ENCODE measurements at places on chromosomes 2 and 18. TPM values are rescaled to one million over a fixed set of nuclear protein-coding genes. Genes with fewer than 3 reads are reported as not detected.

SCN7A gene
- 1.8 TPM for total RNA-seq

CHRND gene
- total RNA-seq: not detected

EMX1 gene
- total RNA-seq: 0.35 TPM

GKN2 gene
- not detected for total RNA-seq

MDH1B gene
- total RNA-seq: 3.7 TPM

KLHL41 gene
- not detected for total RNA-seq

KCNE4 gene
- total RNA-seq: 0.05 TPM

ACOXL gene
- not detected for total RNA-seq

- DNase-seq: peak; percentile 56
Observed at GRCh38 chr2:46983065-46983801, 67.6 kb upstream of the MCFD2 start.

DNA sequence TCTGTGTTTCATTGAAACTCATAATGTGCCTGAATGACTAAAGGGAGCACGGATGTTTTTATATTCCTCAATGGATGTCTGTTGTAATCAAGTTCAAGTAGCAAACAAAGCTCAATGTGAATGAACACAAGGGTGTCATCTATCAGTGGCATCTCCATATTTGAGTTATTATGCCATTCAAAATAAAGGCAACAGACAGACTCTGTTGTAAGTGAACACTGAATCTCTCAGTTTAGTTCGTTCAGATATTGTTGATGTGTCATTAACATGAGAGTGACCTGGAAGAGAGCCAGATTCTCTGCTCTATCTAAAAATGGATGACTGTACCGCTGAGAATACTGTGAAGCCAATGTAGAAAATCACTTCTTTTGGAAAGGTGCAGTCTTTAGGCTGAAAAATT lies 118.7 kb downstream of the NUP35 start:
- DNase-seq: peak; percentile 15

DNA sequence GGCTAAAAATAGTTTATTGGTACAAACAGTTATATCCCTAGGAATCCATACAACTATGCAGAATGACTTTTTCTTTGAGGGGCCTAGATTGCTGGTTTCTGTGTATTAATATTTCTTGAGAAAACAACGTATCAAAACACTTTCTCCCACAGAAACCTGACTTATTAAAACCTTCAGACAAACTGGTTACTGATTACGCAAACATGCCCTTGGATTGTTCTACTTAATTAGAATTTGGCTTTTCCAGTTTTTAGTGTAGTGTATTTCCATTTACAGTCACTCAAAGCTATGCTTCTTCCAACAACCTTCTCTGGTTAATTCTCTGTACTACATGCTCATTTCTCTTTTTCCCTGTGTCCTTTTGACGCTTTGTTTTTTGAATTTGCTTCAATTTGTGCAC lies 20.0 kb downstream of the VAPA start:
- DNase-seq: peak; percentile 51

DNA sequence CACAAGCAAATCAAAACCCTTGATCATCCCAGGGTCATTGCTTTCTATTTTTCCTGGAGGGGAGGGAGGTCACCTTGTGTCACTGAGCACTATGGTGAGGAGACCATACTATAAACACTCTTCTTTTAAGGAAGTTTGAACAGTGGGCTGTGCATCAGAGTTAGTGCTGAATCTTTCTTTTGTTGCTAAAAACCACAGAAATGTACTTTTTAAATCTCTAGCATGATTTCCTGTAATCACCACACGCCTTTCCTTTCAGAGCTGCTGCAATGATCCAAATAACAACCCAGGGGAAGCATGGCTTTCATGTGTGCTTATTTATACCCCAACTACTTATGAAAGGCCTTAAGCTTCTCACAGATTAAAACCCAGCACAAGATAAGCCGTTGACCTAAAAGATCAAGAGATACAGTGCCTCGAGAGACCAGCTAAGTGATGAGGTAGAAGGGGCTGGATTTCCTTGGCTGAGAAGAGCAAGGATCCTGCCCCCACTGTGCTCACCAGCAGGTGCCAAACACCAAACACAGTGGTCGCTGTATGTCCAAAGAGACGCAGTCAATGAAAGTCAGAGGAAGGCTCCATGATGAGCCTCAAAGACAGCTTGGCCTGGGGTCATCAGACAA lies 34.7 kb downstream of the TRABD2A start:
- peak; percentile 26 for DNase-seq

- no peak for DNase-seq
Observed at GRCh38 chr2:17226941-17227490, 291.2 kb downstream of the RAD51AP2 start.

DNA sequence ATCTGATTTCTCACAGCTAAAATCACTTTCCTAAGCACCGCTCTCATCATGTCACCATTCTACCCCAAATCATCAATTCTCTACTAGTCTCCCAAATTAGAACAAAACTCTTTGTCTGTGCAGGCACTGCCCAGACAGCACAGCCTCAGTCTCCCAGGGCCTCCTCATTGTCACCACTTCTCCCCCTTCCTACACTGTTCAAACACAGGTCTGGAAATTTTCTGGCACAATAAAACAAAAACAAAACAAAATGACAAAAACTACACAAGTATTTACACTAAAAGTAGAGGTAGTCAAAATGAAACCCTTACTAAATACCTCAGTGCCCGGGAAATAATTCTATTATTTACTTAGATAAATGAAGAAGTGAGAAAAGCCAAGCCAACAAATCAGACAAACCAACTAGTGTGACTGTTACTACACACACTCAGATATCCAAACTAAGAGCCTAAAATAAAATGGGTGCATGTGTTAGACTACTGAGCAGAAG lies 156.2 kb upstream of the DNMT3A start:
- no peak for DNase-seq

DNA sequence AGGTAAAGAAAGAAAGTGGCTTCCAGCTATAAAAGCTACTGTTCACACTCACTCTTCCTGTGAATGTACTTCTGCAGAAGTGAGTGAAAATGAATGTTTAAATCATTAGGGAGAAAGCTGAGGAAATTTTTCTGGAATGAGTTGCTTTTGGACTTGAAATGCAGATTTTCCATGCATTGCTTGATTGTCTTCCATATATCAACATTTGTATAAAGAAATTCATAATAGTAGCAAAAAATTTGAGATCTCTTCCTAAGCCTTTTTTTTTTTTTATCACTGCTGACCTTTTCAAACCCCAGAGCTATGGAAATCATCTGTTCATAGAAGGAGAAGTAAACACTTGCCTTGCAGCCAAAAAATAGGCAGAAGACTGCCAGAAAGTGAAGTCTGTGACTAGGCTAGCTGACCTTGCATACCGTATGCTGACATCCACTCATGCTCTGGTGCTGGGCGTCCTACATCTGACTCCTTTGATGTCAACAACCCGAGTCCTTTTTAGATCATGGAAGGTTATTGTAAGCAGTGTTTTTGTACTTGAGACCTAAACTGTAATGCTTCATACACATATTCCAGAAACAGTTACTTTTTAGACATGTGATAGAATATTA lies 154.5 kb upstream of the RASGRP3 start:
- DNase-seq: peak; percentile 39

GRCh38 chr2:18771212-18771611 lies 181.8 kb upstream of the NT5C1B start:
- DNase-seq: no peak

- DNase-seq: no peak
Observed at GRCh38 chr18:23107718-23108117, 27.6 kb upstream of the CABLES1 start.

DNA sequence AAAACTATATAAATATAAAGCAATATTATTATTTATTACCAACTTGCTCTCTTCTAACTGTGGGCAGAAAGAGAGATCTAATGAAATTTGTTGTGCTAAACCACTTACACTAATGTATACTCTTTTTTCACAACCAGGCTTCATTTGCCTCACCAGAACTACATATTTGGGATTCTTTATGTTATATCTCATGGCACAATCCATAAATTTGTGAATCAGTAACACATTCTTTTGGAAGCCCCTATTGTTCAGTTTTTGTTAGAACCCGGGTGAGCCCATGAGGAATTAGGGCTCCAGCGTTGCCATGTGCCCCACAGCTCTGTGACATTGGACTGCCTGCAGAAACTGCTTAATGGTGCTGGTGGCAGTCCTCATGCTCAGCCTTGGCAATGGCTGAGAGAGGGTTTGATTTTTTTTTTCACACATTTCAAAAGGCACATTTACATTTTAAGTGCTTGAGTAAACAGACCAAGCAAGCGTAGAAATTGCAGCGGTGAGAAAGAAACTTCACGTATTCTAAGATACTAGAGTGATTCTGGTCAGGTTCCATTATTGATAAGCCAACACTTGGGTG lies 15.3 kb downstream of the VIT start:
- peak; percentile 33 for DNase-seq

- no peak for DNase-seq
Observed at GRCh38 chr18:78080081-78080480, 830.4 kb downstream of the GALR1 start.

DNA sequence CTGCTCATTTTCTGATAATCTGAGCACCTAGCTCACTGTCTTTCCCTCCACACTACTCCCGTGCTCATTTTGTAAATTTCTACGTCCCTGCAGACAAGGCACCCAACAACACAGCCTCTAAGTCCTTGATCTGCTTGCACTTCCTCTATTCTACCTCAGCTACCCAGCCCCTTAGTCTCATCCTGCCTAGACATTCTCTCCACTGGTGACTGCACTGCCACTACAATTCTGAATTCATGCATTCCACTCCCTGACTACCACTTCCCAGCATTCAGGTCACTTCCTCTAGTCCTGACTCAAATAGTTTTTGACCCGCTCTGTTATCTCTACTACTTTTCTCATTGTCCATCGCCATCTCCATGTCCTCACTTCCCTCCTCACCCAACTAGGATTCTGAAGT lies 155.7 kb downstream of the DYM start:
- no peak for DNase-seq

GRCh38 chr18:48440924-48441323 lies 31.7 kb upstream of the ZBTB7C start:
- no peak for DNase-seq

GRCh38 chr2:172215172-172215935 lies 112.7 kb upstream of the DLX2 start:
- no peak for DNase-seq

- DNase-seq: no peak
Observed at GRCh38 chr18:62285281-62285680, 39.8 kb upstream of the TNFRSF11A start.

GRCh38 chr2:51526766-51527165 lies 494.8 kb upstream of the NRXN1 start:
- DNase-seq: no peak

GRCh38 chr2:31736695-31737454 lies 156.1 kb upstream of the SRD5A2 start:
- peak; percentile 11 for DNase-seq

DNA sequence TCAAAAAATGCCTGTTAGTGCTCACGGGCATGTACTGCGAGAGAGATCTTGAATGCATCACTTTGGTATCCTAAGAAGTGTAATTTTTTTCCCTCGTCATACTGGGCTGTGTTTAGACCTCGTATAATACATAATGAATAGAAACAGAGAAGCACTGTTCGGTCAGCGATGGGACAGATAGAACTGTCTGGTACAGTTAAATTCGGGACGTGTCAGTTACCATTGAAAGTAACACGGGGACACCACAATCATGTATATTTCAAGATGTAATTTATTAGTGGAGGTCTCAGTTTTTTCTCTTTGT lies 1.8 kb downstream of the PKP4 start:
- no peak for DNase-seq

- no peak for DNase-seq
Observed at GRCh38 chr2:239238839-239239606, 161.8 kb downstream of the HDAC4 start.

GRCh38 chr2:235679471-235679870 lies 185.6 kb downstream of the AGAP1 start:
- no peak for DNase-seq

DNA sequence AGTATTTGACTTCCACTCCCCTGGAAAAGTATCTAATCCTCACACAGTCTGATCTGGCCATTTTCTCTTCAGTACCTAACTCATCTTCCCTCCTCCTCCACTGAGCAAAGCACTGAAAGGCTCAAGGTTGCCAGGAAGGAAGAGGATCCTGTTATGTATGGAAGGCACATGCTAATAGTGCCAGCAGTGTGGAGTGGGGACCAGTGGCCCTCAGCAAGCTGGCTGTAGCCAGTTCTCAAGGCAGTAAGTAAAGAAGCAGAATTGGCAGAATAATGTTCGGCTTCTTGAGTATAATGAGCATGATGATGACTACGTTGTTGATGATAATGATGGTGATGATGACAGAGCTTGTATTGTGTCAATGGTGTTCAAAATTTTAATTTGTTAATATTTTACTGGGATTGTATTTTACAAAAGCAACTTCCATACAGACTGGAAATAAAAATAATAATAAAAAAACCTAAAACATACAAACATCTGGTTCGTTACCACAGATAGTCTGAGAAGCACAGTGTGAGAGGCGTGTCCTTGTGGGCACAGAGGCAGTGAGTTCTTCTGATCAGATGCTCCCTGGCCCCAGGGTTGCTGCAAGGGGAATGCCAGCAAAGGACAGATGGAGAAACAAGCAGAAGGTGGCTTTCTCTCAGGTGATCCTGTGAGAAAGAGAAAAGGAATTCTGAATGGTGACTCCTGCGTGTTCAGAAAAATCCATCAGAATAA lies 528.8 kb downstream of the CMPK2 start:
- no peak for DNase-seq

DNA sequence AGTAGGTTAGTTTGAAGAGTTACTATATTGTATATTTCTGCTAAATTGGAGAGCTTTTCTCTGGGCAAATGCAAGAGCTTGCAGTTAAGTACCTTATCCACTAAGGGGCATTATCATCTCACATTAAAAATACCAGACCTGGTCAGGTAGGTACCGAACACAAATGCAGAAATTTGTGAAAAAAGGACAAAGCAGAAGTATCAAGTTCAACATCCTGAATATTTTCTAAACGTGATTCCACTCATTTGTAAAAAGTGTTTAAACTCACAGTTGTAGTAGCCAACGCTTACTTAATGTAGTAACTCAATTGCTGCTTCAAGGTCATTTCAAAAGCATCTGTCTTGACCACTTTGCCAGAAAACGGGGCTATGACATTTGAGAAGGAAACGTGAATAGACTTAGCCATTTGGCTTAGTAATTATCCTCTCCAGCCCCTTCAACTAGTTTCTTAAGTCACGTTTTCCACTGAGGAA lies 52.1 kb downstream of the CYRIA start:
- peak; percentile 43 for DNase-seq
